Stimulated activated naive CD4-positive, alpha-beta T cell (primary cell): ENCODE measurements at places on chromosomes 12 and 14.

GRCh38 chr12:104480826-104481440 lies 24.2 kb downstream of the CHST11 start:
- DNase-seq = no peak

GRCh38 chr12:115335048-115335447 lies 651.1 kb upstream of the TBX3 start:
- DNase-seq = no peak

- DNase-seq = no peak
Observed at GRCh38 chr14:74945261-74945851, 10.0 kb downstream of the PGF start.

- DNase-seq = no peak
Observed at GRCh38 chr12:13945641-13946040, 35.8 kb downstream of the GRIN2B start.

DNA sequence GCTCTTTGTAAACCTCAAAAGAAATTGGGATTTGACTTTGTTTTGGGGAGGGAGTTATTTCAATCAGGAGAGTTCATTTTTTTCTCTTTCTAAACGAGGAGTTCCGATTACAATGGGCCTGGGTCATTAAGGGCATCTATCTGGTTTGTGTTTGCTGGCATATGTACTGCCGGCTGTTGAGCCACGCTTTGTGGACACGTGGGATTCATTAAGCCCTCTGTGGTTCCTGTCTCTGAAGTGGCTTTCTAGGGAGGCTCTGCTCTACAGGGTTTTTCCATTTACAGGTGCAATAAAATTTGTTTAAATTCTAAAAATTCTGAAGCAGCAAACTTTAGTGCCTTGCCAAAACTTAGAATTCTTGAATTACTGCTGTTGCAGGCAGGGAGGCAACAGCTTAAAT lies 57.9 kb downstream of the GNS start:
- peak; percentile 38 for DNase-seq

- DNase-seq = no peak
Observed at GRCh38 chr12:111926631-111927030, 84.6 kb downstream of the MAPKAPK5 start.

GRCh38 chr14:54252072-54252730 lies 144.6 kb upstream of the CDKN3 start:
- DNase-seq = no peak

GRCh38 chr12:30970559-30971197 lies 44.1 kb downstream of the TSPAN11 start:
- no peak for DNase-seq

DNA sequence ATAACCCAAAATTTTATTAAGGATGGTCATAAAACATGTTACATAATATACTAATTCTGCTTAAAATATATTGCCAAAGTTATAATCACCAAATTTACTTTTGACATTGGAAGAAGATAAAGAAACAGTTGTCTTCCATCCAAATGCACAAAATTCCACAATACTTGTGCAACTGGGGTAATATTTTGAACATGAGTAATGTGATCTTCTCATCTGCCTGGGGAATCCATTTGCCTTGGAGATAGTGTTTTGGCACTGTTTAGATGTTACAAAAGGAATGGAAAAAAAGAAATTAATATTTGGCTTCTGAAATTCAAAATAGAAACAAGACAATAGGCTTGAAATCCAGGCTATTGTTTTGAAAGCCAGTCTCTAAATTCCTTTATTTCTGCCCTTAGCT lies 9.1 kb downstream of the GPR19 start:
- DNase-seq = no peak

- no peak for DNase-seq
Observed at GRCh38 chr12:104701756-104702155, 245.0 kb downstream of the CHST11 start.

DNA sequence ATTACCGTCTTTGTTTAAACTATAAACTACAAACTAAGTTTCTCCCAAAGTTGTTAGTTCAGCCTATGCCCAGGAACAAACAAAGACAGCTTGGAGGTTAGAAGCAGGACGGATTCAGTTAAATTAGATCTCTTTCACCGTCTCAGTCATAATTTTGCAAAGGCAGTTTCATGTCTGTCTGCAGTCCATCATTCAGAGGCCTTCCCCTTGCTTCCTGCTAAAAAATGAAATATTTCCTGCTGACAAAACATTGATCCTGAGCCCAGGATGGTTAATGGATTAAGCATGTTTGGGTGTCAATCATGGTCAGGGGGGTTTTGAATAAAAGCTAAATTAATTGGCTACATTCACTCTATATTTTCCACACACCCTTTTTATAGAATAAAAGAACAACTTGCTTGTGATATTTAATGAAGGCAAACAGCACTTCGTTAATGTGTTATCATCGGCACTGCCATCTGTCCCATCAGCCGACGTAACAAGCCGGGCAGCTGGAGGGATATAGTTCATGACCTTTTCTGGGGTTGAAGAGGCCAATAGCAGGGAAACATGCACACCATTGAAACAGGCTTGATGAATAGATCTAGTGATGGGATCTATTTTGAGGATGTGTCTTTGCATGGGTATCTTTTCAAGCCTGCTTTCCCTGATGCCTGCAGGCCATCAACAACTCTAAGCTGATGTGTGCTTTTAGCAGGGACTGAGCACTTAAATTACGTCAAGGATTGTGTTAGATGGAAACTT lies 521.3 kb upstream of the TMEM132C start:
- DNase-seq = no peak

DNA sequence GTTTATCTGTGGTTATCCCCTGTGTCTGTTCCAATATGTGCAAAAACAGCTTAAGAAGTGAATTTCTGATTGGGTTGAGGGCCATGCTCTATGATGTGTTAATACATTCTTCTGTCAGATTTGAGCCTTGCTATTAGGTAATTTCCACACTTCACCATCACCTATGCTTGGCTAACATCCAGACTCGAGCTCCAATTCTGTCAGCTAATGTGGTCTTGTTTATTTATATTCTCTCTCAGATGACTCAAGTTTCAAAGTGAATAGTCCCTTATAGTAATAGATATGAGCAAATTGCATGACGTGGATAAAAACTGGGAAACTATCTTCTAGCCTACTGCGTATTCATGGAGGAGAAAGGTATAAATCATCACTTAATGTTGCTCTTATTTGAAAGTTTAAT lies 451.3 kb downstream of the SNAPC1 start:
- DNase-seq = no peak

- DNase-seq = no peak
Observed at GRCh38 chr14:39005044-39005880, 97.8 kb downstream of the SEC23A start.

- no peak for DNase-seq
Observed at GRCh38 chr12:3247077-3247476, 169.9 kb downstream of the TSPAN9 start.

DNA sequence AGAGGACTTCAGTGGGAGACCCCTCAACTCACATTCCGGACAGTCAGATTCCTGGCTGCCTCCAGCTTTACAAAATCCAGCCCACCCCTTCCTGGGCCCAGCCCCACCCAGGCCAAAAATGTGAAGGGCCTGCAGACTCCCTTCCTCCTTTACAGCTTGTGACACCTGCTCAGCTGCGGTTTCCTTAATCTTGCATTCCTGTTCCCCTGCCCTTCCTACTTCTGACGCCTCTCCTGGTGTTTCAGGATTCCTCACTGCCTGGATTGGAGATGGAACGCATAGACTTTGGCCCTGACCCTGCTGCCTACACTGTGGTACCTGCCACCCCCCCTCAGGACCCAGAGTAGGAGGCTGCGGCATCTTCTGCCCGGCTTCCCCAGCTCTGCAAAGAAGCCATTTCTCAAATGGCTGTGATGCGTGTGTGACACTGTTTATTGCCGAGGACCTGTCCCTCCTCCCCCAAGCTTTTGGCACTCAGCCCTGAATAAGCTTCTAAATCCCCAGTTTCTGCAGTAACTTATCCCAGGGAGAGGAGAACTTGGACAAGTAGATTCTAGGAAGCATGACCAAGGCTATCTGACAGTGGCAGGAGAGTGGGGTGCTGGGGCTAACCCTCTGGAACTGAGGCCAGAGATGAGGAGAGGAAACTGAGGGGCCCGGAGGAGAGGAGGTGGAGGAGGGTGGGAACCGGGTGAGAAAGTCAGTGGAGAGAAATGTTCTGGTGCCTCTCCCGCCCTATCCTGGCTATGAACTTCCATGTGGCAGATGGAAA lies 24.9 kb upstream of the BCDIN3D start:
- DNase-seq = no peak

DNA sequence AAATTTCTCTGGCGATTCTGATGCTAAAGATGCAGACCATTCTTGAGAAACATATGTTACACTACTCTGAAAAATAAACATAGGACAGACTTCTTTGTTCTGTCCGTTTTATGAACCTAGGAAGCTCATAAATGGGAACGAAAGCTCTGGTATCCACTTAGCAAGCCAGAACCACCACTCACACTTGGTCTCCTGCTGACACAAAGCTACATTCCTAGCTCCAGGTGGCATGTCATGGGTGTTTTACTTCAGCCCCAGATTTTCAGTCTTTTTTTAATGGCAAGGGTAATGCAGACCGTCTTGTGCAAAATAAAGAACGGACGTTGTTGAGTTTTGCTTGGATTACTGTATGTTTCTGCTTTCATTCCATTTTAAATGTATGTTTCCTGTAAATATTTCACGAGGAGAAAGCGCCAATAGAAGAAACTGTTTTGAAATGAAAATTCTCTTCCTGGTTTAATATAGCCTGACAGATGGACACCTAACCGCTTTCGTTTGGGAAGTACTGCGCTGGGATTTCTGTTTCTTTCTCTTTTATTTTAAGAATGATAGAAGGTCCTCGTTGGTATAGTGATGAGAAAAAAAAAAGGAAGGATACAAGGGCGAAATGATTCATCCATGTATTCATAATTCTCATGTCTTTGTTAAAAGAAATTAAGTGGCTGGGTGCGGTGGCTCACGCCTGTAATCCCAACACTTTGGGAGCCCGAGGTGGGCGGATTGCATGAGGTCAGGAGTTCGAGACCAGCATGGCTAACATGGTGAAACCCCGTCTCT lies 871 bp upstream of the COQ5 start:
- peak; percentile 33 for DNase-seq

DNA sequence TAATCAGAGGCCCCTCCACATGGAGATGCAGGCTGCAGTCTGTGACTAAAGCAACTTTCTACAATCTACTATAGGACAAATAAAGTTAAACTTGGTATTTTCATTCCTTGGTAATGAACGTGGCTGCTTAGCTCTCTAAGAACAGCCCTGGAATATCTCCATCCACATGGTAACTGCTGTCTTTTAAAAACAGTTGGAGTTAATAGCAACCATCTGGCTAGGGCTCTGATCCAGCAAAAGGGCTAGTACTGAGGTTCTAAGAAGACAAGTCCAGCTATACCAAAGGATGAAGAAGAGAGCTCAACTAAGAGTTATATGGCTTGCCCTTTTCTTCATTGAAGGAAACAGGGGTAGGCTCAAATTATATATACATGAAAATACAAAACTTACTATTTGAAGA lies 920.1 kb downstream of the FLRT2 start:
- DNase-seq = no peak

GRCh38 chr12:70251226-70251625 lies 8.0 kb downstream of the CNOT2 start:
- no peak for DNase-seq

- DNase-seq = no peak
Observed at GRCh38 chr14:27409944-27410343, 812.1 kb upstream of the NOVA1 start.
